ENCODE measurements at places on chromosomes 2 and 18.

- DNase-seq: no peak
Observed at GRCh38 chr2:8535821-8536685, 145.8 kb upstream of the ID2 start.

GRCh38 chr2:55049043-55049820, 1.0 kb downstream of the RTN4 start:
- peak; percentile 84 for DNase-seq

GRCh38 chr2:45396671-45397070, 214.4 kb downstream of the SRBD1 start:
- no peak for DNase-seq

GRCh38 chr2:230540332-230540731, 124.3 kb downstream of the SP100 start:
- no peak for DNase-seq

DNA sequence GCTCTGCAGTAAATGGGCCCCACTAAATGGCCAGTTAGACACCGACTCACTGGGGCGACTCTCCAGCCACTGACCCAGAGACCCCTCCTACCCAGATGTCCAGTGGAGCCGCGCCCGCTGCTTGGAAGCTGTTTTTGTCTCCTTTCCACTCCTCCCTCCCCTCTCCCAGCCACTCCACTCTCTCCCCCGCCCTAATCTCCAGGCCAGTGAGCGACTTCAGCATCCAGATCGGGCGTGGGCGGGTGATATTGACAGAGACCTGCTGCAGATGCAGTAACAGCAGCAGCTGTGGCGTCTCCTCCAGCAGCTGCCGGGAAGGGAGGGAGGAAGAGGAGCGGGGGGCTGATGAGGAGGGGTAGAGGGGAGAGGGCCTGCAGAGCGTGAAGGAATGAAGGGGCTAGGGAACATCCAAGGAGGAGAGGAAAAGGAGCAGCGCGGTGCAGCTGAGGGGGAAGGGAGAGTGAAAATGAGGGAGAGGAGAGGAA, at the start of gene SCN7A:
SCN7A (minus strand) TSS at position 110 of the 485 bp plus-strand sequence. CDS start 16,553 bp downstream, outside the sequence.
- DNase-seq: peak; percentile 58

- DNase-seq: no peak
Observed at GRCh38 chr2:4964579-4964978, 727.6 kb upstream of the SOX11 start.

- DNase-seq: no peak
Observed at GRCh38 chr2:69742322-69742952, 503 bp downstream of the ANXA4 start.

GRCh38 chr2:174606336-174606735, 8.7 kb upstream of the WIPF1 start:
- DNase-seq: no peak

DNA sequence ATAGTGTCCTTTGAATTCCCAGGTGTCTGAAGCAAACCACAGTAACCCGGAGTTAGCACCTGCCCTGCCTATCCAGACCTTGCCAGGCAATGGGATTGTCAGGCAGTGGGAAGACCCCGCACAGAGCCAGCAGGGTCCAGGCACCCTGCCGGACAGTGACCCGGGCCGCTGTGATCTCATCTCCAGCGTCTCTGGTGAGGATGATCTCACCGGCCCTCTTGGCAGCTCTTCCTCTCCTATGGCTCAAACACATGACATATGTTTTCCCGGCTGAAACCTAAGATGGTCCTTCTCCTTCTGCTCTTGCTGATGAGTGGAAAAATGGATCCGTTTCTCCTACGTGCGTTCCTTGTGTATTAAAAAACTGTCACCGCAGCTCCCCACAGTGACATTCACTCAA, 75.1 kb downstream of the ACOXL start:
- DNase-seq: no peak

DNA sequence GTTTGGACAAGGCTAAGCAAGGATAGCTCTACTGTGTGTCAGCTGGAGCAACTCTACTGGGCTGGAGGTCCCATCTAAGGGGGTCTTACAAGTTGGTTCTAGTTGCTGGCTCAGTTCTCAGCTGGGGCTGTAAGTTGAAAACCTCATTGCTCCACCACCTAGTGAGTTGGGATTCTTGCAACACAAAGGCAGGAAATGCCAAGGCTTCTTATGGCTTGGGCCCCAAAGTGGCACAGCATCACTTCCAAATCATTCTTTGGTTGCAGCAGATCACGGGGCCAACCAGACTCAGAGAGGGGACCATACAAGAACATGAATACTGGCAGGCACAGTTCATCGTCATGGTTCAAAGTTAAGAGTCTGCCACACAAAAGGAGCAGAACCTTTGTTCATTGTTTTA, 332.7 kb downstream of the LRRTM1 start:
- DNase-seq: no peak

DNA sequence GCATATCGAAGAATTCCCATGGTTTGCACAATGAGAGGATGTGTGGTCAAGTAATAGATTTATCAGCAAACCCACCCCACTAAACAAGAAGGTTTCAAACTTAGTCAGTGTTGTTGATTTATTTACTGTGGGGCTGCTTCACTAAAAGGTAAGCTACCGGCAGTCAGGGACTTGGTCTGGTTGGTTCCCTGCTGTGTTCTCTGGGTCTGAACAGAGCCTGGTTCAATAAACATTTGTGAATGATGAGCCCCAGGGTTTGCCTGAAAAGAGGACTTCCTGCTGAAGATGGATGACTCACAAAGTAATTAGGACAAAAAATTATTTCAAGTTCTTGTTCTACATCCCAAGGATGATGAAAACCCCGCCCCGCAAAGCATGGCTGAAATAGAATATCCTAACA, 108.3 kb downstream of the SPP2 start:
- DNase-seq: no peak

DNA sequence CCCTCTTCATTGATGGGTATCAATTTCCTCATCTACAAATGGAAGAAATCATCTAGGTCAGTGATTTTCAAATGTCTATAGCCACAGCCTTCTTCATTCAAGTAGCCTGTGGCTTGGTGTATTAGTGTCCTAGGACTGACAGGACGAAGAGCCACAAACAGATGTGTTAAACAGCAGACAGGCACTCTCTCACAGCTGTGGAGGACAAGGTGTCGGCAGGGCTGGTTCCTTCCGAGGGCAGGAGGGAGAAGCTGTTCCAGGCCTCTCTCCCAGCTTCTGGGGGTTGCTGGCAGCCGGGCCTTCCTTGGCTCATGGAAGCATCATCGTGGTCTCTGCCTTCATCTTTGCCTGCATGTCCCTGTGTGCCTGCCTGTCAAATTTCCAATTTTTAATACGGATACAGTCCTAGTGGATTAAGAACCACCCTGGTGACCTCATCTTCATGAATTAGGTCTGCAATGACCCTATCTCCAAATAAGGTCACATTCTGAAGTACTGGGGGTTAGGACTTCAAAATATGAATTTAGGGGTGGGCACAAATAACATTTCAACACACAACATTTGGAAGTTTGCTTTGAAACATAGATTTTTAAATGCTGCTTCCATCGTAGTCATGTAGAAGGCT, 86.5 kb downstream of the PTGR3 start:
- DNase-seq: no peak

DNA sequence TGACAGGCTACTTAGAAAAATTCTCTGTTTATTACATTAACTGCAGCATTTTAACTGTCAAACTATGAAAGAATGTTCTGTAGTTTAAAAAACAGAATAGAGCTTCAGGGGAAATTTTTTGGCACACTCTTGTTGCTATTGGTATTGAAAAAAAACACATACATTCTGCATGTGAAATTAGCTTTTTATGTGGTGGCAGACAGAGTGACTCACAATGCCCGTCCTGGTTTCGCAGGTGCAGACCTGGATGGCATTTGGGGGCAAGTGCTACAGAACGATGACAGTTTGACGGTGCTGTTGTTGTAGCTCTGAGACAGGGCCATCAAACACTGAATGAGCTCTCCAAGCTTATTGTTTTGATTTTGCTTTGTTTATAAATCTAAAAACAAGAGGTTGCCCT, 105.0 kb upstream of the MAP3K20 start:
- DNase-seq: no peak

GRCh38 chr18:69736730-69737129, 210.9 kb downstream of the CD226 start:
- DNase-seq: no peak

- DNase-seq: no peak
Observed at GRCh38 chr2:113134717-113135116, 7.3 kb downstream of the IL1RN start.

- no peak for DNase-seq
Observed at GRCh38 chr2:112032689-112033465, 22.2 kb upstream of the TMEM87B start.

DNA sequence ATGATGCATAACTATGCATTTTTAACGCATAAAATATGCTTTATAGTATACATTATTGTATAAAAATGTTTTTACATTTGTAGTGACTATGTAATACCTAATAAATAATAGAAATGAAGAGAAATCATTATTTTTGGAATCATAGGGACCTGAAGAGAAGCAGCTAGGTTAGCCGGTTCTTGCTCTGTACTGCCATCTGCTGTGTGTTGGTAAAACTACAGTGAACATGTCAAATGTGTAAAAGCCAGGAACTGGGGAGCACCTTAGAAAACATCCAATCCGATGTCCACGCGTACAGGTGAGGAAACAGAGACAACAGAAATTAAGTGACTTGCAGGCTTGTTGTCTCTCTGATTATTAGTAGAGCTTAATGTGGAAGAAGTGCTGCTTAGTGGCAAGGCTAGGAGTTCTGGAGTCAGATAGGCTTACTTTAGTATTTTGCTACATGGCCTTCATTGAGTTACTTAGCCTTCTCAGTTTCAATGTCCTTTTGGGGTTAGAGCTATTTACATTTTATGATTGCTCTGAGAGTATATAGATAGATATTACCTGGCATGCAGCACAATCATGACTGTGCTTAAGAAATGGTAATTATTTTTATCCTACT, 386.5 kb downstream of the DLGAP1 start:
- no peak for DNase-seq

- DNase-seq: no peak
Observed at GRCh38 chr18:33712719-33713118, 134.7 kb downstream of the ASXL3 start.

GRCh38 chr2:47628904-47629303, 154.0 kb upstream of the MSH6 start:
- no peak for DNase-seq

DNA sequence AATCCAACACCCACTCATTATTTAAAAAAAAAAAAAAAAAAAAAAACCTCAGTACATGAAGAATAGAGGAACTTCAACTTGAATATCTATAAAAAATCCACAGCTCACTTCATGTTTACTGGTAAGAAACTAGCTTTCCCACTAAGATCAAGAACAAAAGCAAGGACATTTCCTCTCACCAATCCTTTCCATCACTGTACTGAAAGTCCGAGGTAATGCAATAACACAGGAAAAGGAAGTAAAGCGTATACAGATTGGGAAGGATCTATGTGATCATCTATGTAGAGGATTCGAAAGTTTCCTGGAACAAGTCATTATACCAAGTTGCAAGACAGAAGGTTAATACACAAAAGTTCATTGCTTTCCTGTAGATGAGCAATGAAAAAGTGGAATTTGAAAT, 63.2 kb downstream of the ROCK2 start:
- no peak for DNase-seq

GRCh38 chr2:101828257-101828656, 130.8 kb downstream of the MAP4K4 start:
- no peak for DNase-seq

- no peak for DNase-seq
Observed at GRCh38 chr2:226829721-226830631, 5.9 kb upstream of the RHBDD1 start.

- DNase-seq: no peak
Observed at GRCh38 chr18:66329716-66330115, 274.2 kb downstream of the CDH19 start.

DNA sequence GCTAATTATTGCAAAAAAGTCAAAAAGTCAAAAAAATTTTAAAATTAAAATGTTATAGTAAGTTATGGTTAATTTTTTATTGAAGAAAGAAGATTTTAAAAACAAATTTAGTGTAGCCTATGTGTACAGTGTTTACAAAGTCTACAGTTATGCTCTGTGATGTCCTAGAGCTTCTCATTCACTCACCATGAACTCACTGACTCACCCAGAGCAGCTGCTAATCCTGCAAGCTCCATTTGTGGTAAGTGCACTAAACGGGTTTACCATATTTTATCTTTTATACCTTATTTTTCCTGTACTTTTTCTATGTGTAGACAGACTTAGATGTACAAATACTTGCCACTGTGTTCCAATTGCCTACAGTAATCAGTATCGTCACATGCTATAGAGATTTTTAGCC, 788.2 kb downstream of the DSC3 start:
- DNase-seq: no peak

DNA sequence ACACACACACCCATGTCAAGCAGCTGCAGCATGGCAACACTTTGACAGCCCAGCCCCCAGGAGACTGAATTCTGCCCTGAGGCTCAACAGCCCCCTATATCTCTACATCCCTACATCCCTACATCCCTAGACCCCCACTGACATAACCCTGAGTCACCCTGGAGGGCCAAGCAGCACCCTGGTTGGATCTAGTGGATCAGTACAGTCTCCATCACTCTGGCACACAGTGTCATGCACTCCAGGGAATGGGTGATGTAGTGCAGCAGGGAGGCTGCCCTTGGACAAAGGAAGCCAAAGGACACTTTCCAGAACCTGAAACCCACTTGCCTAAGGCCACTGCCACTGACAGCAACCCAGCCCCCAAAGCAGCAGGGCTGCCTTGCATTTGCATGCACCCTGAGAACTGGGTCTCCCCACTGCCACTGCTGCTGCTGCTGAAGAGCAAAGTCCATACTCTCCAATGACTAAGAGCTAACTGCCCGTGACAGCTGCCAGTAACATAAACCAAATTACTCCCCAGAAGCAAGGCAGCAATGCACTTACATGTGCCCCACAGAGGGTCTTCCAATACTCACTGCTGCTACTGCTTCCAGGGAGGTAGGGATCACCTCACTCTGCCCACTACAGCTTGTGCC, 681.6 kb upstream of the KLHL29 start:
- DNase-seq: no peak

- DNase-seq: no peak
Observed at GRCh38 chr2:33068261-33068660, 121.5 kb downstream of the LTBP1 start.

GRCh38 chr18:79117385-79117784, 48.2 kb downstream of the ATP9B start:
- DNase-seq: no peak

- no peak for DNase-seq
Observed at GRCh38 chr2:19552270-19552669, 193.8 kb upstream of the OSR1 start.

GRCh38 chr2:239296020-239296932, 104.5 kb downstream of the HDAC4 start:
- no peak for DNase-seq

DNA sequence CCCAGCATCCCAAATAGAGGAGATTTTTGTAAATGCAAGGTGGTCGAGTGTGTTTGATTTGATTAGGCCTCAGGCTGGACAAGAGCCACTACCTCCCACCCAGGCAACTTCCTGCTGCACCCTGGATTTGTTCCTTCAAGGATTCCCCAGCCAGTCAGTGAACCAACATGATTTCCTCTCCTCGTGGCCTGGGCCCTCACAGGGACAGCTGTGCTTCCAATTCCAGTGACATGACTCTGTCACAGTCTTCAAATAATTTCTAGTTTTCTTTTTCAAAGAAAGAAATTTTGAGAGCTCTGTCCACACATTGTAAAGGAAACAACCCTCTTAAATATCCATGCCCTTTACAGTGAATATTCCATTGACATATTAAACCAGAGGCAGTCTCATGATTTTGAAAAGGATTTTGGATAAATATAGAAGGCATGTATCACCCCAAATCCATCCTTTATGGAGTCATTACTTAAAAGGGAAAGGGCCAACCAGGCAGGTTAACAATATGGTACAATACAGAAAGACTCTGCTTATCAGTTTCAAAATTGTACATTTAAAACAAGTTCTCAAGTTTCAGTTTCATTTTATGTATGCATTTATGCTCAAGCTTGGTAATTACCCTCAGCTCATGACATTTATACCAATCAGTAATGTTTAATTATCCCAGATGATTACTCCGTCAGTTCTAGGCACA, 121.3 kb upstream of the FOSL2 start:
- DNase-seq: no peak

All from pancreas (tissue), 10 donors.